ENCODE measurements at places on chromosomes 4 and X. TPM values are rescaled to one million over a fixed set of nuclear protein-coding genes. Genes with fewer than 3 reads are reported as not detected.

The TIMM8A gene
- 5.8 TPM for total RNA-seq

The ZAR1 gene
- total RNA-seq, result not detected

DNA sequence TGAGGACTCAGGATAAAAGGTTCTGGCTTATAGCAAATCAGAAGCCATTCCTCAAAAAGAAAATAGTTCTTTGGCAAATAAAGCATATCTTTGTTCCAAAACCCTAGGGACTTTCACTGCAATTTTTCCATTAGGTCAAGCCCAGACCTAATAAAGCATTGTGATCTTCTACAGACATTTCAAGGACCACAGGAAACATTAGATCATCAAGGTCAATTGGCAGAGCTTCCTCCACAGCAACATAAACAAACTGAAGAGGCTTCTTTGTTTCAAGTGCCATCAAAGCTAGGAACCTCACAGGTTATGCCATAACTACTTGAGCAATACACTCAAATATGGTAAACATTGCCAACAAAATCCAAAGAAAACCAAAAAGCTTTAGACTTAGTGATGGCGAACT lies 144.9 kb downstream of the ANXA5 start:
- no peak for DNase-seq

DNA sequence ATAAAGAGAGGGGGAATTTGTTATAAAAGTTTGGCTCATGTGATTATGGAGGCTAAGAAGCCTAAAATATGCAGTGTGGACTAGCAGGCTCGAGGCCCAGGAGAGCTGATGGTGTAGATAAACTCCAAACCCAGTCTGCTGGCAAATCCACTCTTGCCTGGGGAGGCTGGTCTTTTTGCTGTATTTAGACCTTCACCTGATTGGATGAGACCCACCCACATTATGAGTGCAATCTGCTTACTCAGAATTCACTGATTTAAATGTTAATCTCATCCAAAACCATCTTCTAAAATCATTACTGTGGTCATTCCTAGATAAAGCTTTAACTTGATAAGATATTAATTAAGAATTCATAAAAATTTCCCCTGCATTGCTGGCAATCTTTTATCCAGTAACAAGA lies 473.2 kb downstream of the TMA16 start:
- no peak for DNase-seq

DNA sequence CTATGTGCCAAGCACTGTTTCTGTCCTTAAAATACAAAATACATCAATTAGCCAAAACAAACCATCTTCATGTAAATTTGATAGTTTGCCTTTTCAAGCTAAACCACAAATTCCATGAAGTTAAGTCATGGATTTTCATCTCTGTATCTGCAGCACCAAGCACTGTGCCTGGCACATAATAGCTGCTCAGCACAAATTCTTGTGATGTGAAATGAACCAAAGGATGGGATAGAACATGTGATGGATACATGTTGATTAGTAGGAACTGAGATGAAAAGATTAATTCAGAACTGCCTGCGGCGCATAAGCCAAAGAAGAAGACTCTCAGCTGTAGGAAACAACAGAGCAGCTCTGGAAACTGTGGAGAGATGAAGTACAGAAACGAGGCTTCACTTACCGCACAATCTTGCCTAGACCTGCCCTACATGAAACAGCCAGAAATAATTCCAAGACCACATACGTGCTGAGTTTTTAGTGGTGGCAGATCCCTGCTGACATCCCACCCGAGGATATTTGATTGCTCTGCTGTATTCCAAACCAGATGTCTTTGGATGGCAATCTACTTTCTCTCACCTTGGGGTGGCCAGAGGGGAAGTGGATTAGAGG lies 40.9 kb upstream of the DCLK2 start:
- DNase-seq, result no peak

- DNase-seq, result no peak
Observed at GRCh38 chrX:139287155-139287924, 243.2 kb upstream of the F9 start.
